ENCODE measurements at places on chromosomes 2 and 18.

- no peak for DNase-seq
Measured at GRCh38 chr2:223894009-223894408, 51.1 kb downstream of the WDFY1 start.

DNA sequence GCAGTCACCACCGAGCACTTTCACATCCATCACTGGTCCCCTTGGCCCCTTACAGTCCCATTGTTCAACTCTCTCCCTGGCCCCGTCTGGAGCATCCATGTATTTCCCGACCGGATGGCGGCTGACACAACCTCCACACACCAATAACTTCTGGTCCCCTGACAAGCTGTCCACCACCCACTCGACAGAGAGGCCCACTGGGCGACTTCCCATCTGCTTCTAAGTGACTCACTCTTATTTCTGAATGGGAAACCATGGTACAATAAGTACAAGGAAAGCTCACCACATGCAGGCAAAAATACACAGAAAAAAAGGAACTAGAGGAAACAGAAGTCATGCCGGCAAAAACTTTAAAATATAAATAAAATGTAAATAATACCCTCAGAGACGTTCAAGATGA is 82.9 kb upstream of the RAB12 start:
- DNase-seq, result no peak

- no peak for DNase-seq
Measured at GRCh38 chr2:177192788-177193187, 19.8 kb upstream of the HNRNPA3 start.

DNA sequence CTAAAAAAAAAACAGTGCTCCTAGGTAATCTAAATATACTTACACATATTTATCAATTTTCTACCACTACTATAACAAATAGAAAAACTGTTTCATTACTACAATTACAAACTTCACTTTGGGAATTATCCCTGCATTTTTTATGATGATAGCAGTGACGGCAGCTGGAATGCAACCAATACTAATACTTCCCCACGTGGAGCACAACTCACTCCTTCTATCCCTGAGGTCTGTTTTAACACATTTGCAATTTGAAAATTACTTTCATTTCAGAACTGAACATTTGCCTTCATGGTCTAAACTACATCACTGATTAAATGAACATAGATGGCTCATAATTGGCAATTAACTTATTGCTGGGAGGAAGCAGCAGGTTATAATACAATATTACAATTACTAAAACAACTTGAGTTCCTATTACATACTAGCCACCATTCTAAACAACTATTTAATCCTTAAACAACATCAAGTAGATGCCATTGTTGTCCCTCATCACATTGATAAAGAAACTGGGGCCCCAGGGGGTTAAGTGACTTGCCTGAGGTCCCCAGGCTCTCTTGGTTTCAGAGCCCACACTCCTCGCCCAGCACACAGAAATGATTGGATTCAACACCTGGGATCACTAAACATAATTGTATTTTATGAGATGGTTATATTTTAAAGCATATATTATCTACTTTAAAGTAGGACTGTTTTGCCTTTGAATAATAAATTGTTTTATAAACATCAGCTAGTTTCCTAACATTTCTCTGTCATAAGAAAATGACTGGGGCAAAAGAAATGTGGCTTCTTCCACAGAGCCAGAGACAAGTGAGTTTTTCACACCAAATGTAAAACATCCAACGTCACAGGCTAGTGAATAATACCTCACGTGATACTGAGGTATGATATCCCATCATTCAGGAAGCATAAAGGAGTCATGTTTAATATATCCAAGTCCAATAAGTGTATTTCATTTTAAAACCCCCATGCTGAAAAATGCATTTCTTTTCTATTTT is 6.2 kb downstream of the COLEC12 start:
- no peak for DNase-seq
